ENCODE measurements at places on chromosomes 7 and 10.

- no peak for DNase-seq
These were observed 98.1 kb downstream of the LRRC4 start for GRCh38 chr7:127933146-127933545.

GRCh38 chr10:91415816-91416215 is 5.7 kb downstream of the HECTD2 start:
- DNase-seq, result no peak

GRCh38 chr7:49766966-49767365 is 6.5 kb upstream of the VWC2 start:
- no peak for DNase-seq

GRCh38 chr7:31962246-31962645 is 108.0 kb downstream of the PDE1C start:
- no peak for DNase-seq

DNA sequence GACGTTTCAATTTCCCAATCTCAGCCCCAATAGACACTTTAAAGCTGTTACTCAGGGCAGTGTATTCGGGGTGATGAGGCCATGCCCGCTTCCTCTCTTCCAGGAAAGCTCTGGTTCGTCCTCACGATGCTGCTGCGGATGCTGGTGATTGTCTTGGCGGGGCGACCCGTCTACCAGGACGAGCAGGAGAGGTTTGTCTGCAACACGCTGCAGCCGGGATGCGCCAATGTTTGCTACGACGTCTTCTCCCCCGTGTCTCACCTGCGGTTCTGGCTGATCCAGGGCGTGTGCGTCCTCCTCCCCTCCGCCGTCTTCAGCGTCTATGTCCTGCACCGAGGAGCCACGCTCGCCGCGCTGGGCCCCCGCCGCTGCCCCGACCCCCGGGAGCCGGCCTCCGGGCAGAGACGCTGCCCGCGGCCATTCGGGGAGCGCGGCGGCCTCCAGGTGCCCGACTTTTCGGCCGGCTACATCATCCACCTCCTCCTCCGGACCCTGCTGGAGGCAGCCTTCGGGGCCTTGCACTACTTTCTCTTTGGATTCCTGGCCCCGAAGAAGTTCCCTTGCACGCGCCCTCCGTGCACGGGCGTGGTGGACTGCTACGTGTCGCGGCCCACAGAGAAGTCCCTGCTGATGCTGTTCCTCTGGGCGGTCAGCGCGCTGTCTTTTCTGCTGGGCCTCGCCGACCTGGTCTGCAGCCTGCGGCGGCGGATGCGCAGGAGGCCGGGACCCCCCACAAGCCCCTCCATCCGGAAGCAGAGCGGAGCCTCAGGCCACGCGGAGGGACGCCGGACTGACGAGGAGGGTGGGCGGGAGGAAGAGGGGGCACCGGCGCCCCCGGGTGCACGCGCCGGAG is 2.6 kb downstream of the GJD4 start:
- no peak for DNase-seq

- DNase-seq, result no peak
These were observed 134.6 kb downstream of the ZNF467 start for GRCh38 chr7:149638566-149639320.

GRCh38 chr7:26525398-26526264 is 234.0 kb downstream of the SNX10 start:
- DNase-seq, result no peak

Data from stimulated activated CD8-positive, alpha-beta memory T cell treated with anti-CD3 and anti-CD28 coated beads, Interleukin-4, amount 100 ng/mL, for 24 hours (primary cell).